Thoracic aorta (tissue), 2 donors: ENCODE measurements at places on chromosomes 11 and 22. TPM values are rescaled to one million over a fixed set of nuclear protein-coding genes. Genes with fewer than 3 reads are reported as not detected.

GRCh38 chr11:128469220-128469619 is 118.1 kb downstream of the ETS1 start:
- no peak overlapping the region for H3K4me3 ChIP-seq
- DNase-seq: no peak
- peaks cover 40% of the 10 kb centered on the region for H3K4me1 ChIP-seq
- H3K27ac ChIP-seq: no peak overlapping the region
- no peaks in the 10 kb centered on the region for H3K36me3 ChIP-seq
- H3K27me3 ChIP-seq: no peaks in the 10 kb centered on the region

DNA sequence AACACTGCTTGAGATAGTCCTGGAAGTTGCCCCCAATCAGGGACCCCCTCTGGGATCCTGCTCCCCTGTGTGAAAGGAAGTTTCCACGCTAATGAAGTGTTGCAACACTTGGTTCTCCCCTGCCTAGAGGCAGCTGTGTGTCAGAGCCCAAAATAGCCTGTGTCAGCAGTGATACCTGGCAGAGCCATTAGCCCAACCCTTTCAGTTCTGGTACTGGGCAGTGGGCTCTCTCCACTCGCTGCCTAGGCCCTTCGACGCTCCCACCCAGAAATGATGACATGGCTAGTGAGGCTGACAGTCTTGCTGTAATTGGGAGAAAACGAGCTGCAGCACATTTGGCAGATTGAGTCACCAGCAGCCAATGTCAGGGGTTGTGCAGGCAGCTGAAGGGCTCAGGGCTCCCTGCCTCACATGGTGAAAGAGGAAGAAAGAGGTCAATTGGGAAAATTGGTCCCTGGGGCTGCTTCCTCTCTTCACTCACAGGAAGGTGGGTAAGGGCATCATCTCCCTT is 1.4 kb upstream of the NXF1 start:
- peak overlapping the region; percentile 98 for H3K4me3 ChIP-seq
- no peak for DNase-seq
- peaks cover 13% of the 10 kb centered on the region for H3K4me1 ChIP-seq
- H3K27ac ChIP-seq: peak overlapping the region; percentile 86

DNA sequence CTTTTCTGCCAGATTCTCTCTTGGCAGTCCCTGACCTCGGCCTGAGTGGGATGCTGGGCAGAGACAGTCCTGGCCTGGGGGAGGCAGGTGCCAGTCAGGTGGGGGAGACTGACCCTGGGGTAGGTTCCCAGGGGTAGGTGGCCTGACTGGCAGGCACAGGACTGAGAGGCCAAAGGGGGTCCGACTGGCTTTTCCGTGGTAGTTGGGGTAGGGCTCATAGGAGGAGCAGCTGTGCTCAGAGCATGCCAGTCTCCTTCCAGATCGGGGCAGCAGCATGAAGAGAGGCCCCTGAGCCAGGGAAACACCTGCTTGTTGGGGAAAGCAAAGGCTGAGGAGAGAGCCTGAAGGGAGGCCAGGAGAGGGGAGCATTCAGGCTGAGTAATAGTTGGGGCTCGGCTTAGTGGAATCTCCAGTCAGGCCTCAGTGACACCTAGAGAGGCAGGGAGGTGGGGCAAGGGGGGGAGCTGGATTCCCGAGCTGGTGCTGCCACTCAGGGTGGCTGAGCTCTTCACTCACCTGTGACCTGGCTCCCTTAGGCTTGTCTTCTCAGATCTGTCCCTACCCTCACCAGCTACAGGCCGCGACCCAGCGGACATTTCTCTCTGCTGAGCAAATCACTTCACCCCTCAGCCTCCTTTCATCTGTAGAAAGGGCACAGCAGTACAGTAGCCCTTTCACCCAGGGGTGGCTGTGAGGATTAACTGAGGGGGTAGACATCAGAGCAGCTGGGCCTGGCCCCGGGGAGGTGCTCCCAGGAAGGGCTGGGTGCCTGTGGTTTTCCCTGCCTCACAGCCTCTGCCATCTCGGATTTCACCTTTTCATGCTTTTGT is 26.2 kb downstream of the MCM5 start:
- no peak overlapping the region for H3K4me3 ChIP-seq
- DNase-seq: no peak
- peaks cover 11% of the 10 kb centered on the region for H3K36me3 ChIP-seq
- H3K4me1 ChIP-seq: peaks cover 3% of the 10 kb centered on the region
- no peak overlapping the region for H3K27ac ChIP-seq

DNA sequence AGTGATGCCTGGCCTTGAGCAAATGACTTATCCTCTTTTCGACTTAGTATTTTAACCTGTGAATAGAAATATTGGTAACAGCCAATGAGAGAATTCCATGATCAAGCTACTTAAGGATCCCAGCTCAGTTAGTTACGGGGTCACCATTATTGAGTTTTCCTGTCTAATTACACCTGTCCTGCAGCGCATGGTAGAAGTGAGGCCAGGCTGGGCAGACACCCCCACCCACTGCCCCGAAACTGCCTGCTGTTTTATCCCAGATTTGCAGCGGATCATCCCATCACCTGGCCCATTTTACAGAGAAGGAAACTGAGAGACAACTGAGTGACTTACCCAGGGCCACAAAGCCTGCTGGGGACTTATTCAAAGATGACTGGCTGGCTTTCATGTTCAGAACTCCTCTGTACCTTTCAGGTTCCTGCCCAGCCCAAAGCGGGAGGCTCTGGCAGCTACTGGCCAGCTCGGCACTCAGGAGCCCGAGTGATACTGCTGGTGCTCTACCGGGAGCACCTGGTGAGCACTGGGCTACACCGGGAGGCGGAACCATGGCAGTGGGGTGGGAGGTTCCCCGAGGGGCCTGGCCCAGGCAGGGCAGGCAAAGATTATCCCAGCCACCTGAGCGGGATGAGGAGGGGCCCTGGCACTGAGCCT is 1.4 kb downstream of the MUS81 start:
- H3K4me1 ChIP-seq: peaks cover 11% of the 10 kb centered on the region
- no peak for DNase-seq
- peak overlapping the region; percentile 96 for H3K4me3 ChIP-seq
- H3K36me3 ChIP-seq: peaks cover 48% of the 10 kb centered on the region

SLCO2B1 gene
- total RNA-seq: 107 TPM

MFNG gene
- total RNA-seq: 25.5 TPM

DNA sequence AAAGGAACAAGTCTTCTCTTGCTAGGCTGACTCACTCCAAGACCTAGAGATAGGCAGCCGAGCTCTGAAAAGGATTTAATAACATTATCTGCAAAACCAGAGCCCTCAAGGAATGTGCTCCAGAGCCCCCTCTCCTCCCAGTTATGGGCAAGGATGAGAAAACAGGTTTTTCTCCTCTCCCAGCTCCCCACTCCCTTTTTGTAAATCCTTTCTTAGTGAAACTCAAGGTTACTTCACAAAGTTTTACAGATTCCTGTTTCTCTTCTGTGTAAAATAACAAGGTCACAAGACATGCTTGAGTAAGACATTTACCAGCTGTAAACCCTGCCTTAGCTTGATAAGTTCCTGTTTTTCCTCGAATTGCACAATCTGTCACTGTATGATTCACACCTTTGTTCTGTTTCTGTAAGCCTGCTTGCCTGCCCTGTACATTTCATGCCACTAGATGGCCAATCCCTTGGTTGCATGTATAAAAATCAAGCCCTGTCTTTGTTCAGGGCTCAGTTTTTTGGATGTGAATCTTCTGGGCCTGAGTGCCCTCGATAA is 489.4 kb downstream of the KCNA4 start:
- H3K4me1 ChIP-seq: no peaks in the 10 kb centered on the region
- no peak overlapping the region for H3K27ac ChIP-seq
- no peaks in the 10 kb centered on the region for H3K27me3 ChIP-seq
- H3K4me3 ChIP-seq: no peak overlapping the region
- H3K36me3 ChIP-seq: no peaks in the 10 kb centered on the region
- no peak for DNase-seq

DNA sequence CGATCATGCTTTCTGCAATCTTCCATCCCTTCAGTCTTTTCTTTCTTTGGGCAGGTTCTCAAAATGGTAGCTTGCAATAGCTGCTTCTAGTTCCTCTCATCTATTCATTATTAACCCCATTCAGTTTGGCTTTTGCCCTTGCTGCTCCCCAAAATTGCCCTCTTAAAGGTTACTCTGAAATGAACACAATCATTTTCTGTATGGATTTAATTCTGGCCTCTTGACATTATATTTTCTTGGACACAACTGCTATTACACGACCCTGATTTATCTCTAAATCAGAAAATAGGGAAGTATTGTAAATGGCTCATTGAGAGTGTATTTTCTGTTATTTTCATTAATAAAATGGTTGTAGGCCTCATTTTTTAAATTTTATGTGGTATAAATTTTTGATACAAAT is at the start of gene ANGPTL5:
ANGPTL5 (minus strand) TSS at position 101 of the 400 bp plus-strand sequence. CDS start 8,613 bp downstream, outside the sequence.
- H3K27me3 ChIP-seq: no peaks in the 10 kb centered on the region
- DNase-seq: no peak
- H3K27ac ChIP-seq: peak within 1 kb of the TSS; percentile 89
- peaks cover 31% of the 10 kb centered on the region for H3K4me1 ChIP-seq
- no peaks in the 10 kb centered on the region for H3K36me3 ChIP-seq

ZNRD2 gene
- 51.7 TPM for total RNA-seq

GRCh38 chr11:103327721-103328120 is 218.5 kb downstream of the DYNC2H1 start:
- no peak overlapping the region for H3K4me3 ChIP-seq
- no peak overlapping the region for H3K27ac ChIP-seq
- H3K36me3 ChIP-seq: peaks cover 5% of the 10 kb centered on the region

PATE2 gene
- 0.35 TPM for total RNA-seq

OR2AT4 gene
- not detected for total RNA-seq

- H3K27me3 ChIP-seq: no peaks in the 10 kb centered on the region
- H3K36me3 ChIP-seq: no peaks in the 10 kb centered on the region
- no peaks in the 10 kb centered on the region for H3K4me1 ChIP-seq
- no peak overlapping the region for H3K4me3 ChIP-seq
- no peak for DNase-seq
- no peak overlapping the region for H3K27ac ChIP-seq
Measured at GRCh38 chr11:92657226-92657625, 312.2 kb upstream of the MTNR1B start.

- H3K4me1 ChIP-seq: no peaks in the 10 kb centered on the region
- no peak overlapping the region for H3K27ac ChIP-seq
- H3K4me3 ChIP-seq: no peak overlapping the region
- no peaks in the 10 kb centered on the region for H3K36me3 ChIP-seq
Measured at GRCh38 chr11:117946156-117946841, 17.1 kb upstream of the TMPRSS13 start.

WBP2NL gene
- total RNA-seq: not detected

DNA sequence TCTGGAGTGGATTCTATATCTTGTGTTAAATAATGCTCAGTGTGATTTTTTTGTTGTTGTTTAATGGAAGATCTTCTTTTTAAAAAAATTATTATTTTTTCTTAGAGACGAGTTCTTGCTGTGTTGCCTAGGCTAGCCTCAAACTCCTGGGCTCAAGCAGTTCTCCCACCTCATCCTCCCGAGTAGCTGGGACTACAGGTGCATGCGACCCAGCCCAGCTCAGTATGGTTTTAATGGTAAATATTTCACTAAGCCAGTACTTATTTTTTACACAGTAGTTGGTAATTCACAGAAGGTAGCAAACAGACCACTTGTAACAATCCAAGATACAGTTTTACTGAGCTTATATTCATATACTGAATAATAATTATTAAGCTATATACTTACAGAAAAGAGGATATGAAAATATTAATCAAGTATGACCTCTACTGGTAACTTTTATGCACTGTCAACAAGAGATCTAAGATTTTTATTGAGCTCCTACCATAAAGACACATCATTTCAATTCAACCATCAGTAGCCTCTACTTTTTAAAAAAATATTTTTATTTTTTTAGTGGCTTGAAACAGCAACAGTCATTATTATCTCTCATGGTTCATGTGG is 6.1 kb upstream of the CD59 start:
- H3K27me3 ChIP-seq: no peaks in the 10 kb centered on the region
- no peak overlapping the region for H3K4me3 ChIP-seq
- H3K36me3 ChIP-seq: peaks cover 7% of the 10 kb centered on the region
- DNase-seq: no peak
- no peaks in the 10 kb centered on the region for H3K4me1 ChIP-seq

GRCh38 chr11:64185175-64185692 is 737 bp upstream of the STIP1 start:
- H3K4me1 ChIP-seq: peaks cover 53% of the 10 kb centered on the region
- DNase-seq: peak; percentile 67
- H3K27ac ChIP-seq: peak overlapping the region; percentile 94

DNA sequence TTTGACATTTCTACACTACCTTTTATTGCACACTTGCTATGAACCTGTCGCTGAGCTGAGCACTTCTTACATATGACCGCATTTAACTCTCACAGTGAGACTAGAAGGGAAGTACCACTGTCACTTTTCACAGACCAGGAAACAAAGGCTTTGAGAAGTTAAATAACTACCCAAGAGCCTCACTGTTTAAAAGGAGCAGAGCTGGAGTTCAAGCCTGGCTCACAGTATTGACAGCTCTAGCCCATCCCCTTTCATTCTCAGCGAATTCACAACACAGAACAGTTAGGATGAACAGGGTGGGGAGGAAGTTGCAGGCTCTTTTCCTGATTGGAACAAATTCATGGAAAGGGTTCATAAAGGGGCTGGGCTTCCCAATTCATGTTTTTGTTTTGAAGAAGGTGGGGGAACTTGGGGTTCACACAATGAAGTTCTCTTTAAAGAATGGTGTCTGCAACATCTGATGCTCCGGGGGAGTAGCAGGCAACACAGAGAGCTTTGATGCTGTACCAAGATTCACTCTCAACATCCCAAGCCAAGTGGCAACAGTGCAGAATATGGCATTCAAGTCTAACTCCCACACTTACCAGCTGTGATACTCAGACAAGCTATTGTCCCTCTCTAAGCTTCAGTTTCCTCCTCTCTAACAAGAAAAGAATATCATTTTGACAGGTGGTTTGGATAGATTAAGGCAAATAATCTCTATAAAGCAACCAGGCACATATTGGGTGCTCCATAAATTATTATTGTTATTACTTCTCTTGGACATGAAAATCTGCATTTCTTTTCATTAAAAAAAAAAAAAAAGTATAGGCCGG is 17.2 kb downstream of the SCGB1A1 start:
- no peak overlapping the region for H3K4me3 ChIP-seq
- peaks cover 23% of the 10 kb centered on the region for H3K4me1 ChIP-seq
- no peak for DNase-seq
- no peak overlapping the region for H3K27ac ChIP-seq
- no peaks in the 10 kb centered on the region for H3K36me3 ChIP-seq

GRCh38 chr11:133835593-133836548 is 9.4 kb downstream of the SPATA19 start:
- H3K4me3 ChIP-seq: no peak overlapping the region
- H3K27ac ChIP-seq: no peak overlapping the region
- no peaks in the 10 kb centered on the region for H3K27me3 ChIP-seq
- no peaks in the 10 kb centered on the region for H3K36me3 ChIP-seq
- no peaks in the 10 kb centered on the region for H3K4me1 ChIP-seq

POU2AF2 gene
- total RNA-seq: not detected

GRCh38 chr11:409008-409599 is 5.7 kb downstream of the SIGIRR start:
- H3K36me3 ChIP-seq: no peaks in the 10 kb centered on the region
- DNase-seq: no peak
- H3K4me3 ChIP-seq: no peak overlapping the region
- H3K4me1 ChIP-seq: peaks cover 6% of the 10 kb centered on the region

- H3K27ac ChIP-seq: peak overlapping the region; percentile 78
- H3K36me3 ChIP-seq: no peaks in the 10 kb centered on the region
- no peaks in the 10 kb centered on the region for H3K27me3 ChIP-seq
- H3K4me3 ChIP-seq: peak overlapping the region; percentile 92
- peaks cover 24% of the 10 kb centered on the region for H3K4me1 ChIP-seq
- no peak for DNase-seq
Measured at GRCh38 chr11:3056296-3057068, 741 bp downstream of the CARS1 start.
